Natural killer cell treated with Interleukin-12 subunit alpha and Interleukin-12 subunit beta and Interleukin-15 and Interleukin-18, amount 100 ng/mL, for 72 hours (primary cell): ENCODE measurements at places on chromosomes 12 and 14. TPM values are rescaled to one million over a fixed set of nuclear protein-coding genes. Genes with fewer than 3 reads are reported as not detected.

GRCh38 chr14:105324080-105324778 is 9.7 kb downstream of the PACS2 start:
- no peak for DNase-seq

Gene AKAP3
- total RNA-seq = 0.71 TPM

GRCh38 chr12:127487031-127487430 is 779.9 kb upstream of the TMEM132C start:
- DNase-seq = no peak

DNA sequence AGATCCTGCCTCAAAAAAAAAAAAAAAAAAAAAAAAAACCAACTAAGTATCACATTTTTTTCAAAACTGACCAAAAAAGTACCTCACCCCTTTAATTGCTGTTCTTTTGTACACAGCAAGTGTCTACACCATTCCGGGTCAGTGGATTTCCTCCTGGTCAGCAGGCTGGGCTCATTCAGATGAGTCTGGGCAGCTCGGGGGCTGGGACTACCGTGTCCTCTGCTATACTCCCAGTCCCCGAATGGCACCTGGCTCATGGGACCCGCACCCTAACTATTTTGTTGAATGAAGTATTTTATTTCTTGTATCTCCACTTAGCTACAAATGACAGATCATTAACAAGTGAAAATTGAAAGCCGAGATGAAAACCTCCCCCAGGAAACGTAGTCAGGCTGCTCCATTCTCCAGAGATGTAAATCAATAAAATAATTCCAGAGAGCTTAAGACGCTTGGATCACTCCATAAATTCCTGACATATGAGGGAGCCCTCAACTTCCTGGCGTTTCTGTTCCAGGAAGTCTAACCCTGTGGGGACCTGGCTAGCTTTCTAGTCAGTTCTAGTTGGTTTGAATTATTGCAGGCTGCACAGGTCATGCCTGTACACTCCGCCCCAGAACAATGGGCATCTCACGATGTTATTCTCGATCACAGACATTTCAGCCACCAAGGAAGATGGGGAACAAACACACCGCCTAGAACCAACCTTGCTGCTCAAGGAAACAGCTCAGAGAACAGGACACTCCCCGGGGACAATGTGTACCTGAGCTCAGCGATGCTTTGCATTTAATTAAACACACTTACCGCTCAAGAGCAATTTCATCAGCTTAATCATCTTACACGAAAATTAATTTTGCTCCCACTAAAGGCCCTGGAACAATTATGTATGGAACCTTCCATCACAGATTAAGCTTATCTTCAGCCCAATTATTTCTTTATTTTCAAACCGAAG is 76.3 kb downstream of the RIMBP2 start:
- DNase-seq = no peak

Gene BMAL2
- total RNA-seq = 34.1 TPM

DNA sequence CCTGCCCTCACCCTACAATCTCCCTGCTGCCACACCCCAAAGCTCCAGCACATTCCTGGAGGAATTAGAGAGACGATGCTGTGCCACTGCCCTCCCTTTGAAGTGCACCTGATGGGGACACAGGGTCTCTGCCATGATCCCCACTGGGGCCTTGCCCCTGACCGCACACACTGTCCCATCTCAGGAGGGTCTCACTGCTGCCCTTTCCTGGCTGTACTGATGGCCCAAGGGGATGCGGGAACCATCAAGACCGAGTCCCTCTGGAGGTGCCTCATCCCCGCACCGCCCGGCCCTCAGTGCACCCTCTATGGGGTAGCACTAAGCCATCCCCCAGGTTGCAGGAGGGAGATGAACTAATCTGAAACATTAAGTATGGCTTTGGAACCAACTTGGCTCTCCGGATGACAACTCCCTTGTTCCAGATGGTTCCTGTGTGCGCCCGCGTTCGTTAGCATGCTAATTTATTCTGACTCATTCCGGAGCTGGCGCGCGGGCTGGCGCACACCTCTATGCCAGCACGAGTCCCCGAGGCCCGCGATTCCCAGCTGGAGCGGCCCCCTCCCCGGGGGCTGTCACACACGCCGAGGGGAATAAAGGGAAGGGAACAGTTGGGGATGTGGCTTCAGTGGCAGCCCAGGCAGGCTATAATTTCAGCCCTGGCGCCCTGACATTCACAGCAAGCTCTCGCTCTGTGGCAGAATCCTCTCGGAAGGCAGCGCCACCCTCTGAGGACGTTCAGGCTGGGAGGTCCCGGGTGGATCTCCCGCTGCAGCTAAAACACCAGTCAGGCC is 34.2 kb upstream of the C14orf180 start:
- DNase-seq = no peak

DNA sequence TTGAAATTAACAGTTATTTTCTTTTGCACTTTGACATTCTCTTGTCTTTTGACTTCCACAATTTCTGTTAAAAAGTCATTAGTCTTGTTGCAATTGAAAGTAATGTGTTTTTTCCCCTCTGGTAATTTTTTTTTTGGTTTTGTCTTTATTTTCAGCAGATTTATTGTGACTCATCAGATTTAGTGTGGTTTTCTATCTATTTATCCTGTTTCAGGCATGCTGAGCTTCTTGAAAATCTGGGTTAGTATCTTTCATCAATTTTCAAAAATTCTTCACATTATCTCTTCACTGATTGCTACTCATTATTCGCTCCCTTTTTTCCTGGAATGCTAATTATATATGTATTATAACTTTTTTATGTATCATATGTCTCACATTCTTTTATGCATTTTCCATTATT is 15.3 kb upstream of the NTF3 start:
- DNase-seq = no peak

DNA sequence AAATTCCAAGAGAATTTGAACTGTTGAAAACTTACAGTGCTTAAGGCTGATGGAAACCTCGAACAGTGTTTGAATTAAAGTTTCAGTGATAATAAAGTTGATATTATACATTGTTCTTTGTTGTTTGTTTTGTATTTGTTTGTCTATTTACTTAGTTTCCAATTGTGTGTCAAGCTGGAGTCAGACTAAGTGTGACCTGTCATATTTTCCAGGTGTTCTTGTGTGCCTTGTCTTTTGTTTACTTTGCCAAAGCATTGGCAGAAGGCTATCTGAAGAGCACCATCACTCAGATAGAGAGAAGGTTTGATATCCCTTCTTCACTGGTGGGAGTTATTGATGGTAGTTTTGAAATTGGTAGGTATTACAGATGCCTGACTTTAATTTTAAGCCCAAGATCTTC is 6.0 kb downstream of the SLCO1C1 start:
- no peak for DNase-seq

DNA sequence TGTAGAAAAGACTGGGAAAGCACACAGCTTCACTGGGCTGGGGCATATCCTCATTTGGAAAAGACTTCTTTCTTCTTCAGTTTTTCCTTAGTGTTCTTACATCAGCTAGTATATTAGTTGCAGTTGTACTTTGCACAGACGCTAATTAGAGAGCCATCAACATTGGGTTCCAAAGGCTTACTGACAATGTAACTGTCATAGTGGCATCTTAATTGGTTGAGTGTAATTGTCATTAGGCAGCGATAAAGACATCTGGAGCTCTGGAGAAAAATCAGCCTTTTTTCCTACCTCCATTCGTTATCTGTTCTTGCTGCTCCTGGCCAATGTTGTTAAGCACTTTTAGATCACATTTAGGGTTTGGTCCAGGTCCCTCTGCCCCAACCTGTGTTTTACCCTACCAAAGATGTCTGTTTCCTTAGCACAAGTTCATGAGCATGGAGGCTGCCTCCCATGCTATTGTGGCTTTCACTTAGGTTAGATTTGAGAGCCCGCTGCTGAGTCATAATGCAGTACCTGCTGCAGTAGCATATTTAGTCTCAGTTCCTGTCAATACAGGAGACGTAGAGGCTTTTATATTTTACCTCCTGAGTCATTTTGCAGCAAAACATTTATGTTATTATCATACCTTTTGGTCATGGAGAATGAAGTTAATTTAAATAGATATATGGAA is 49.2 kb downstream of the FBXW8 start:
- no peak for DNase-seq

- DNase-seq = no peak
Measured at GRCh38 chr14:48731260-48731659, 854.9 kb downstream of the RPS29 start.

Gene CMA1
- total RNA-seq = not detected

GRCh38 chr12:32698285-32698684 is 19.2 kb downstream of the DNM1L start:
- no peak for DNase-seq

- no peak for DNase-seq
Measured at GRCh38 chr14:33377596-33378390, 439.1 kb downstream of the NPAS3 start.

DNA sequence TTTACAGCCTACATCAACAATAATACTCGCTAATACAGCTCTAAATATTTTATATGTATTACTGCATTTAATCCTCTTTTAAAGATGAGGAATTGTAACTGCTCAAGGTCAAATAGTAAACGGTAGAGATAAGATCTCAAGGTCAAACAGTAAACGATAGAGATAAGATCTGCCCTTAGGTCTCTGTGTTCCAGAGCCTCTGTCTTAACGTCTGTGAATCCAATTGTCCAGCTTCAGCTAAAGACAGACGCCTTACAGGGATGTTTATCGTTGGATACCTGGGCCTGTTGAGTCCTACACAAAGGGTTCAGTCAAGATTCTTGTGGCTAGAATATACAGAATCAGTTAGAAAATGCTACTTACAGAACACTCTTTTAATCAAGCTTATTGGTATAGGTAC is 20.0 kb downstream of the PYGL start:
- DNase-seq = no peak
